ENCODE measurements at places on chromosomes 3 and 15. TPM values are rescaled to one million over a fixed set of nuclear protein-coding genes. Genes with fewer than 3 reads are reported as not detected.

DNA sequence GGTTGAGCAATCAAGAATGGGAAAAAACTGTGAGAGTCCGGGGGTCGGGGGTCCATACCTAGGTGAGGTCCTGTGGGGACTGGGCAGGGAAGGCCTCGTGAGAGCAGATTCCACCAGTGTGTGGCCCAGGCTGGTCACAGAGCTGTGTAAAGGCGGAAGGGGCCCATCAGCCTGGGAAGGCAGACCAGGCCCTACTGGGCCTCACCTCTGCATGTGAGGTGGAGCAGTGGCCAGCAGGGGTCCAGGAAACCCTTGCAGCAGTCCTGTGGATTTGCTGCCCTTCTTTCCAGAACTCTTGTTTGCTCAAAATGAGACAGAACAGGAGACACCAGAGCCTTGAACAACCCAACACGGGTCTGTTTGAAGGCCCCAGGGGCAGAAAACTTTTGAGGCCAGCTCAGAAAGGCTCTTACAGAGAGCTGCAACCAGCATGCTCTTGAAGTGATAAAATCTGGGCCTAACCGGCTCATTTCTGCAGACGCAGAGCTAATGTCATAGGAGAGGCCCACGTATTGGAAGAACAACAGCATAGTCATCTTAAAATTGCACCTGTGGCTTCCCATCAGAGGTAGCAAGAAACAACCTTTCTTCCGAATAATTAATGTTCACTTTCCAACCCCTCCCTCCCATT is 30.3 kb upstream of the HHATL start:
- no peaks in the 10 kb centered on the region for H3K27me3 ChIP-seq
- DNase-seq: no peak
- no peak overlapping the region for H3K4me3 ChIP-seq
- H3K27ac ChIP-seq: no peak overlapping the region
- H3K4me1 ChIP-seq: no peaks in the 10 kb centered on the region

- peaks cover 71% of the 10 kb centered on the region for H3K4me1 ChIP-seq
- DNase-seq: no peak
- H3K4me3 ChIP-seq: no peak overlapping the region
- H3K36me3 ChIP-seq: peaks cover 7% of the 10 kb centered on the region
- no peak overlapping the region for H3K27ac ChIP-seq
Measured at GRCh38 chr15:28934645-28935044, 48.9 kb downstream of the APBA2 start.

DNA sequence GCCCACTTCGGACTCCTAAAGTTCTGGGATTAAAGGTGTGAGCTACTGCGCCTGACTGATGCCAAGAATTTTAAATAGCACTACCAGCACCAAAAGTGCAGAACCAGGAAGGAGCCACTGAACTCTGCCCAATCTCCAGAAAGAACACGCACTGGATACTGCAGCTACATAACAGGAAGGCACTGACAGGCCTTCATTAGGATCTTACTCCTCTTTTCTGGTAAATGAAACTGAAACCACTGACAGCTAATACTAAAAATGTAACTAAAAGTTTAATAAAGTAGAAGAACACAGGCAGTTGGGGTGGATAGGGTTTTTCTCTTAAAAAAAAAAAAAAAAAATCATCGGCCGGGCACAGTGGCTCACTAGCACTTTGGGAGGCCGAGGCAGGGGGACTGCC is 74.1 kb upstream of the CHRM5 start:
- DNase-seq: no peak
- H3K36me3 ChIP-seq: no peaks in the 10 kb centered on the region
- no peaks in the 10 kb centered on the region for H3K27me3 ChIP-seq
- H3K4me1 ChIP-seq: no peaks in the 10 kb centered on the region
- H3K4me3 ChIP-seq: no peak overlapping the region

Gene FOXL2NB
- not detected for total RNA-seq

Gene GRIP2
- not detected for total RNA-seq
